ENCODE measurements at places on chromosomes 7 and 10. TPM values are rescaled to one million over a fixed set of nuclear protein-coding genes. Genes with fewer than 3 reads are reported as not detected.

DNA sequence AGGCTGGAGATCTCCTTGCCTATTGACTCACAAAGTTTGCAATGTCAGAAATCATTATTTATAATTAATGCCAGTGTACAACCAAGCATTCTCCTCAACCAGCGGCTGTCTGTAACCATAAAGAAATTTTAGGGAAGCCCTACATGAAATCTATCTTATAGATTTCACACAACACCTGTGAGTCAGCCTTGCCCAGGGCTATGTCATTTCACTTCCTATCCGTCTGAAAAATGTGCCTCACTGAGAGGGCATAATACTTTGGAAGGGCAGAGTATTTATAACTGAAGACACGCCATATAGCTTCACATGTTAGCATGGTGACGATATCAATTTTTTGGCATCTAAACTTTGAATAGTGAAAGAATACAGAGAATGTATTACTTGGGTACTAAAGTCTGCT lies 296.6 kb upstream of the ETV1 start:
- no peak for DNase-seq

GRCh38 chr10:6722616-6723004 lies 142.5 kb upstream of the PRKCQ start:
- DNase-seq, result no peak

Gene SLC16A9
- polyA plus RNA-seq, result 3.8 TPM

- DNase-seq, result no peak
These were observed 111.3 kb downstream of the PTPN20 start for GRCh38 chr10:47022311-47023131.

Gene POLR2J2
- 14.0 TPM for polyA plus RNA-seq

Measured in GM12878 (cell line).